ENCODE measurements at places on chromosomes 1 and 21.

GRCh38 chr1:6425658-6426057, 1.1 kb downstream of the ESPN start:
- DNase-seq, result no peak

GRCh38 chr1:62687903-62688686, at the start of gene DOCK7:
TSS of gene DOCK7 (minus strand) at chr1:62688386. CDS start at chr1:62688264, 122 bp downstream.
- peak; percentile 59 for DNase-seq

DNA sequence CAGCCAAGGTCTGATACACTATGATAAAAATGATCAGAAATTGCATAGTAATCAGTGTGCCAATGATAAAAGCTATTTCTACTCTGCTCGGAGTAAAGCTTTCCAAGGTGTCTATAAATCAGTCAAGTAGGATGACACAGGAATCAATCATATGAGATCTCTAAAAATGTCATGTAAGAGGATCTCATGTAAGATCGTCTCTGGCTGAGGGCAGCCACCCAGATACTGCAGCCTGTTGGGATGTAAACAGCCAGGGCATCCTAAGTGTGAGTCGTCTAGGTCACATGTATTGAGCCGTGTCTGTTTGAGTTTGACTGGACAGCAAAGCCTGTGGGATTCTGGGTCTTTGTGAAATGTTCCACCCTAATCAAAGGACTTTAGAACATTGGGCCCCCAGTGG, 2.8 kb upstream of the TEX35 start:
- no peak for DNase-seq

GRCh38 chr1:204516180-204516879, at the start of gene MDM4:
TSS of gene MDM4 (plus strand) at chr1:204516406. CDS start at chr1:204525519, 9,113 bp downstream.
- DNase-seq, result peak; percentile 98

DNA sequence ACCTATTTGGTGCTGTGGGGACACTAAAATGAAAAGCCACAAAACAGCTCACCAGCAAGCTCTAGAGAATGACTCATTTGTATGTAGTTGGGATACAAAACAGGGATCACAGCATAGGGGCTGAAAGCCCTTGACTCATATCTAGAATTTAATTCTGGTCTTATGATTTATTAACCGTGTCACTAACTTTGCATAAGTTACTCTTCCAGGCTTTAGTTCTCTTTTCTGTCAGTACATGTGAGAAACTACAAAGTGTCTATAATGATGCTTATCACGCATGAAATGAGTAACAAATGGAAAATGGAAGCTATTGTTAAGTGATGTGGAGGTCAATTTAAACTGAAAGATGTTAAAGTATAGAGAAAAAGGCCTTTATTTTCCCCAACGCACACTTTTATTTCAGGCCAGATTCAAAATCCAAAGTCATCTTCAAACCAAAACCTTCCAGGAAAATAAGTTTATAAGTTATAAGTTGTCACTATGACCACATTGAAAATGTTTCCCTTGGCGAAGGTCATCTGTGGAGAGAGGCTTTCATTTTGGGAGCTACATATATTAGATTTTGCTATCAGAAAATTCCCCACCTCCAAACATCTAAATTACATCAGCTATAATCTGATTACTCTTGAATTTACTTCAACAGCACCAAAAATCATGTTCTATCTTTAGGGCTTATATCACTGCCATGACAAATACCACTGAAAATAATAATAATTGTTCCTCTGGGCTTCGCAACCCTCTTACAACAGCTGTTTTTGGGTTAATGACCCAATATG, 430.5 kb downstream of the MRPL39 start:
- peak; percentile 64 for DNase-seq

GRCh38 chr1:225768662-225769426, 8.8 kb upstream of the SRP9 start:
- DNase-seq, result no peak

- DNase-seq, result no peak
Measured at GRCh38 chr1:150575072-150575489, 4.3 kb downstream of the MCL1 start.

DNA sequence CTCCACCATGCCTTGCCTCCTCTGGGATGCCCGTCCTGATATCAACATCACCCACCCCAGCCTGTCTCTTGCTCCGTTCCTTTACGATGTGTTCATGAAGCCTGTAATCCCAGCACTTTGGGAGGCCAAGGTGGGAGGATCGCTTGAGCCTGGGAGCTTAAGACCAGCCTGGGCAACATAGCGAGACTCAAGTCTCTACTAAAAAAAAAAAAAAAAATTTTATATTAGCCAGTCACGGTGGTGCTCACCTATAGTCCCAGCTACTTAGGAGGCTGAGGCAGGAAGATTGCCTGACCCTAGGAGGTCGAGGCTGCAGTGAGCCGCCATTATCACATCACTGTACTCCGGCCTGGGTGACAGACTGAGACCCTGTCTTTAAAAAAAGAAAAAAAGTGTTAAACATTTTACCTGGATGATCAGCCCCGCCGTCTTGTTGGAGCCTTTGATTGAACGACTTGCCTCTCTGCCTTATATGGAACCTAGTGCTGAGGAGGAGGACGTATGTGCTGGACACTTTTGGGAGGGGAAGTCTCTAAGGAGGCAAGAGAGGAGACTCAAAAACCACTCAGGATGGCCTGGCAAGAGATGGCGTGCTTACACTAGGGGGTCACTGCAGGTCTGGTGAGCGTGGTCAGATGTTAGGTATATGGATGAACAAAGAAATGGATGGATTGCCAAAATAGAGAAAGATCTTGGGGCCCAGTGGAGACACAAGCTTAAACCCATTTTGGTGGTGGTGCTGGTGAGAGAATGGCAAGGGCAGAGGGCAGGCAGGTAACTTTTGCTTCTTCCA, 80.5 kb upstream of the IFFO2 start:
- no peak for DNase-seq

GRCh38 chr1:225944951-225945350, 3.9 kb upstream of the LEFTY2 start:
- DNase-seq, result no peak

DNA sequence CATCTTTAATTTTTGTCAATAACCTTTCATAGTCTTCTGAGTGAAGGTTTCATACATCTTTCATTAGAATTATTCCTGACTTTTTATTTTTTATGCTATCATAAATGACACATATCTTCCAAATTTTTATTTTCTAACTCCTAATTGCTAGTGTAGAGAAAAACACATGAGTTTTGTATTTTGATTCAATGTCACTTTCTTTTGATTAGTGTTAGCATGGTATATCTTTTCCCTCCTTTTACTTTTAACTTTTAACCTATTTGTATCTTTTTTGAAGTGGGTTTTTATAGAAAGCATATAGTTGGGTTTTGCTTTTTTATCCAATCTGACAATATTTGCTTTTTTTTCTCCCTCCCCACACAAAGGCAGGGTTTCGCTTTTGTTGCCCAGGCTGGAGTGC, 43.2 kb downstream of the SDCCAG8 start:
- DNase-seq, result no peak

GRCh38 chr1:98001764-98002163, 80.9 kb upstream of the DPYD start:
- no peak for DNase-seq

- DNase-seq, result no peak
Measured at GRCh38 chr1:147824001-147824400, 63.6 kb upstream of the GJA5 start.

DNA sequence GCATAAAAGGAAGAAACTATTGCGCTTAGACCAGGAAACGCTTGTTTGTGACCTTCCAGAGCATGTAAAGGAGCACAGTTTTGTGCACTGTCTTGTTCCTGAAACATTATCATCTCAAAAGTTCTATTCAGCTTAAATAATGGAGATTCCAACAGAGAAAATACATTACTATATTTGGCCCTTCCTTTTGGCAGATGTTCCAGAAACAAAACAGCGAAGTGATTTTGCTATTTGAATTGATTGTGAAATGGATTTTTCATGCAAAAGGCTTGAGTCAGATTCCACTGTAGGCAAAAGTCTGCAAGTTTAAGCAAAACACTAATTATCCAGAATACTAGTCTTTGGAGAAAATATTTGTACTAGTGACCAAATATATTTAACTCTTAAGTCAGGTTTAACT, 80.3 kb upstream of the PTBP2 start:
- no peak for DNase-seq

- no peak for DNase-seq
Measured at GRCh38 chr1:205532026-205532898, 27.8 kb downstream of the CDK18 start.

- peak; percentile 79 for DNase-seq
Measured at GRCh38 chr1:27341525-27342252, at the start of gene SYTL1. TSS of gene SYTL1 (plus strand) at chr1:27342022. CDS start at chr1:27345335, 3,313 bp downstream.

GRCh38 chr1:8976896-8977450, 31.3 kb downstream of the CA6 start:
- DNase-seq, result no peak

DNA sequence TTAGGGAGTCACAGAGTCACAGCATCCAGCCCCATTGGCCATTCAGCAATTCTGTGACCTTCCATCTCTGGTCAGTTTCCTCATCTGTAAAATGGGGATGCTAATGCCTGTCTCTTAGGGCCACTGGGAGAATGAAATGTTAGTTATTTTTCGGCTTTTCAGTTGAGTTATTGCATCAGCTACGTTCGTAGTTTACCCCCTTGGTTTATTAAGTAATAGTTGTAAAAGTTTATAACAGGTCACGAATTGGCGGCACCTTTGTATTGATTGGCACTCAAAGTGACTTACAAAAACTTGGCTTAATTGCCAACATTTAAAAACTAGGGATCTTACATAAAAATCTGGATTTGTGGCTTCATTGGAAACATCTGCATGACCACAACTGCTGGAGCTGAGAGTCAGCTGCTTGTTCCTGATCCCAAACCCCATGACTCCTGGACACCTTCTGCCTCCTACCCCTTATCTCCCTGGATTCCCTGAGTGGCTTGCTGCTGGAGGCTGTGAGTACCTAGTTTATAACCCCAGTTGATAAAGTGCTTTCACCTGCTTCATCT, 23.0 kb upstream of the SLC1A7 start:
- DNase-seq, result no peak

DNA sequence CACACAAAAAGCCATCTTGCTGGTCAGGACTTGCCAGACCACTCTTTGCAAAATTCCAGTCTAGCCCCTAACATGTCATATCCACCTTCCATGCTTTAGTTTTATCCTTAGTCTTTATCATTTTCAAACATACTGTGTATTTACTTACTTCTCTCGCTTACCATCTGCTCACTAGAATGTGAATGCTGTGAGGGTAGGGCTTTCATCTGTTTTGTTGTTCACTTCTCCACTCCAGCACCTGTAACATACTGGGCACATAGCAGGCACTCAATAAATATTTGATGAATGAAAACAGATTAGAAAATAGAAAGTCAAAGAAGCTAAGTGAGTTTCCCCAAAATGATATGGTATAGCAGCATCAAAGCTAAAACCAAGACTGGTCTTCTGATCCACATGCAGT, 79.9 kb downstream of the OLFML2B start:
- no peak for DNase-seq

DNA sequence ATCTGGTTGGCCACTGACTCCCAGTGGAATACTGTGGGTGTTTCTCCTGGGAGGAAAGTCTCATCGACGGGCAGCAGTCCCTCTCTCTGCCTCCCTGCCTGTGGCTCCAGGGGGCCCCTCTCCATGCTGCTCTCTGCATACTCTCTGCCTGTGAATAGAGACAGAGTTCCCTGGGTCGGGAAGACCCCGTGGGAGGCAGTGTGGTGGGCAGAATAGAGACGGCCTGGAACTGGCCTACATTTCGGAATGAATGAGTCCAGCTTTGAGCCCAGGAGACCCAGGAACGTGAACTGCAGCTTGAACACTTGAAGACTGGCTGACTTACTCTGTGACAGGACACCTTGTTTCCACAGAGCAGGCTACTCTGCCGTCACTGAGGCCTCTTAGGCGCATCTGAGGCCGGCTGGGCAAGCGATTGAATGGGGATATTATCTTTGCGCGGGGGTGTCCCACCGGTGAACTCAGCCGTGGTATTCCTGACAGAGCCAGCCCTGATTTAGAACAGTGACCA, 64.0 kb downstream of the KIF21B start:
- no peak for DNase-seq

DNA sequence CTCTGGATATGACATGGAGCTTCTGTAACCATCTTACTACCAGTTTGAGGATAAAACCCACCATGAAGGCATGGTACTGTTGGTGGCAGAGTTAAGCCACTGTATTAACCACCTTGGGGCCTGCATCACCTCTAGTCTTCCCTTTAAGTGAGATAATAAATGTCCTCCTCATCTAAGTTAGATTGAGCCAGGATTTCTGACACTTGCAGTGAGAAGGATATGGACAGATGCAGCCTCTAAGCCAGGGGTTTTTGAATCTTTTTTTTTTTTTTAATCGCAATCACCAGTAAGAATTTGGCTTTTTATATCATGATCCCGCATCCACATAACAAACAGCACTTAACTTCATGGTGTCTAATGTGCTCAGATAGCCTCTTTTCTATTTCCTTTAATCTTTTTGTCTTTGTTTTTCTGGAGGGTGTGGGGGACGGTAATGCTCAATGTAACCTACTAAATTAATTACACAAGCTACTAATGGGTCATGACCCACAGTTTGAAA, 42.2 kb downstream of the ATP1A1 start:
- DNase-seq, result no peak

- DNase-seq, result peak; percentile 50
Measured at GRCh38 chr1:115332813-115333608, 5.0 kb downstream of the NGF start.

GRCh38 chr1:239924741-239925350, 166.8 kb upstream of the FMN2 start:
- no peak for DNase-seq

- DNase-seq, result peak; percentile 17
Measured at GRCh38 chr1:236762410-236762809, 32.7 kb upstream of the MTR start.

- DNase-seq, result no peak
Measured at GRCh38 chr1:179923029-179923428, 31.6 kb upstream of the CEP350 start.

GRCh38 chr1:148363439-148363810, 119.7 kb downstream of the PPIAL4G start:
- DNase-seq, result peak; percentile 71
